Stimulated activated CD4-positive, alpha-beta T cell treated with anti-CD3 and anti-CD28 coated beads, TNF-alpha, amount 100 ng/mL, for 1 hour (primary cell): ENCODE measurements at places on chromosomes 16 and 17.

- DNase-seq, result no peak
Measured at GRCh38 chr16:68972013-68972412, 128.7 kb downstream of the TANGO6 start.

GRCh38 chr17:39132192-39132610 lies 19.2 kb downstream of the PLXDC1 start:
- no peak for DNase-seq

GRCh38 chr17:59028328-59028727 lies 78.4 kb downstream of the TRIM37 start:
- DNase-seq, result no peak

DNA sequence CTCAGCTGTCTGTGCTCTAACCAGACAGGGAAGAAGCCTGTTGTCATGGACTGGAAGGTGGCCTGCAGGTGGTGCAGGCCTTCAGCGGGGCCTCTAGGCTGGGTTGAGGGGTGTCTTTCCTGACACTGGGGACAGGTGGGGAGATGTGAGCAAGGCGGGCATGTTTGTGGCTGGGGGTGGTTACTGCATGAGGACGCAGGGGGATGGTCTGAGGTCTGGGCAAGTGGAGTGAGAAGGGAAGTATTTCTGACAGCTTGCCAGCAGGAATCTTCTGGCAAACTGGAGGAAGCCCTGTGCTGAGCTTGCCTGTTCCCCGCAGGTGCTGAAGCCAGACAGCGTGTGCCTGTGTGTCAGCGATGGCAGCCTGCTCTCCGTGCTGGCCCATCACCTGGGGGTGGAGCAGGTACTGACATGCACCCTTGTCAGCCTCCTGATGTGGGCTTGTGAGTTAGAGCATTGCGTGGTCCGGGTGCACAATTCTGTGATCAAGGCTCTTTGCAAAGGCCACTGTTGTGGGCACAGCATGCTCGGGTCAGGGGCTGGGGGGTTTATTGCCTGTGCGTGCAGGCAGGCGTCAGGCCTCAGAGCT lies 36.2 kb downstream of the PRMT7 start:
- no peak for DNase-seq

GRCh38 chr17:75003070-75003956 lies 9.2 kb upstream of the MRPL58 start:
- DNase-seq, result no peak

DNA sequence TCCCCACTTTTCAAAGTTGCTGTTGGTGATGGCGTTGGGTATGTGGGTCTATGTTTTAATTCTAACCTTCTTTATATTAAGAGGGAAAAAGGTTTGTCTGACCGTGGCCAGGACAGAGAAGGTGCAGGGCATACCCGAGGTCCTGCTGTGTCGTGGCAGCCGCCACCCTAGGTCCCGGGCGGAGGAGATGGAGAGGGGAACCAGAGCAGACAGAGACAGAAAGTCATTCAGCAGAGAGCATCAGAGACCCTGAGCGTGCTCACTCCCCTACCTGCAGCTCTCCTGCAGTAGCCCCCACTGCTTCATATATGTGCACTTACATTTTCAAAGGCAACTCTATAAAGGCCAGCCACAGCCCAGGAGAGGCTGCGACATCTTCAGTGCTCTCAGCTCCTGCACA lies 327.2 kb upstream of the TNRC6C start:
- no peak for DNase-seq

- DNase-seq, result no peak
Measured at GRCh38 chr17:69958063-69958462, 117.0 kb upstream of the KCNJ16 start.

- DNase-seq, result no peak
Measured at GRCh38 chr17:43402078-43402477, 3.3 kb downstream of the ARL4D start.

DNA sequence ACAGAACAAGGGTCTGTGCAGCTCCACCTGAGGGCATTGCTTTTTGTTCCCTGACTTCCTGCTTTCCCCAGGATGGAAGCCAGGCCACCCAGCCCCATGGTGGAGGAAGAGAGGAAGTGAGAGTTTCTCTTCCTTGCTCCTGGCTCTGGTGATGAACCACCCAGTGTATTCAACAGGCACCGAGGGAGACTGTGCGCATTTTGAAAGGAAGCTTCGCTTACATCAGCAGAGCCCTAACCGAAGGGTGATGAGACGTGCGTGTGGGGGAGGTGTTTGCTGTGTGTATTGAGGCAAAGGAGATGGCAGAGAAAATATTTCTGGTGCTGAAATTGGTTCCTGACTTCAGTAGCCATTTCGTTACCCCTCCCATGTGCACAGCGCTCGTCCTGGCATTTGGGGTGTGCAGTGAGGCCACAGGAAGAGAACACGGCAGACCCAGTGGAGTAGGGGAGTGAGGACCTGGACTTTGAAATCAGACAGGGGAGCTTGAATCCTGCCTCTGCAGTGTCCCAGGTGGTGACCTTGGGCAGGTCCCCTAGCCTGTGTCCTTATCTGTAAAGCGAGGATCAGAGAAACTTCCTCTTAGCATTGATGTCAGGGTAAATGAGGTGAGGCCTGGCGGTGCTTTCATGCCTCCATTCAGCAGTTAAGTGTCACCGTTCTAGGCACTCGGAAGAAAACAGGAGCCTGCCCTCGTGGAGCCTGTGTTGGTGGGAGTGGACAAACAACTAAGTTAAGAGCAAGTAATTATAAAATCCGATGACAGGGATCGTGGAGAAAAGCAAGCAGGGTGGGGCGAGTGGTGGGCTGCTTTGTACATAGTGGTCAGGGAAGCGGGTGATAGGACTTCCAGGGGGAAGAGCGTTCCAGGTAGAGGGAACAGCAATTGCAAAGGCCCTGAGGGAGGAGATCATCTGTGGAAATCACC lies 7.4 kb downstream of the CMIP start:
- DNase-seq, result no peak

DNA sequence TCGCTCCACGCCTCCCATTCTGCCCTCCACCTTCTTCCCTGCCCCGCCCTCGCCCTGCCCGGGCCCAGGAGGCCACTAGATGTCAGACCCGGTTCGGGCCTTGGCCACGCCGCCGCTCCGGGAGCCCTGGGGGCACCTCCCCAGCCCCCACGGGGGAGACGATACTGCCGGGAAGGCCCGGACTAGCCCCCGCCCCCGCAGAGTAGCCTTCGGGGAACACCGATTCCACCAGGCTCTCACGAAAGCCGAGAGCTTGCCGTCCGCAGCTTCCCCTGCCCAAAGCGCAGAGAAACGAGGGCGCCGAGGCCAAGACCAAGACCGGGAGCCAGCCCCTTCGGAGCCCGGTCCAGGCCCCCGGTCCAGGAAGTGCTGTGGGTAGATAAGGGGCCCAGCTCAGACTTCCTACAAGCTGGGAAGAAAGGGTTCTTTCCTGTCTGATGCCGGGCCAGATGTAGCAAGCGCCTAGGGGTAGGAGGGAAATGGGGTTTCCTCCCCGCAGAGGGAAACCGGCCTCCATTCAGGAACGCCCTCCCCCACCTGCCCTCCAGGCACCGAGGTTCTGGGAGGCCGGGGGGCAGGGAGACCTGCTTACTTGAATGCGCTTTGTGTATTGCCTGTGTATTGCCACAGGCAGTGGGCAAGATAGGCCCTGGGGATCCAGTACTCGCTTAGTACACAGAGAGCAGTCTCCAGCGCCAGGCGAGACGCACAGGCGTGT lies 806 bp upstream of the CYB561 start:
- no peak for DNase-seq

DNA sequence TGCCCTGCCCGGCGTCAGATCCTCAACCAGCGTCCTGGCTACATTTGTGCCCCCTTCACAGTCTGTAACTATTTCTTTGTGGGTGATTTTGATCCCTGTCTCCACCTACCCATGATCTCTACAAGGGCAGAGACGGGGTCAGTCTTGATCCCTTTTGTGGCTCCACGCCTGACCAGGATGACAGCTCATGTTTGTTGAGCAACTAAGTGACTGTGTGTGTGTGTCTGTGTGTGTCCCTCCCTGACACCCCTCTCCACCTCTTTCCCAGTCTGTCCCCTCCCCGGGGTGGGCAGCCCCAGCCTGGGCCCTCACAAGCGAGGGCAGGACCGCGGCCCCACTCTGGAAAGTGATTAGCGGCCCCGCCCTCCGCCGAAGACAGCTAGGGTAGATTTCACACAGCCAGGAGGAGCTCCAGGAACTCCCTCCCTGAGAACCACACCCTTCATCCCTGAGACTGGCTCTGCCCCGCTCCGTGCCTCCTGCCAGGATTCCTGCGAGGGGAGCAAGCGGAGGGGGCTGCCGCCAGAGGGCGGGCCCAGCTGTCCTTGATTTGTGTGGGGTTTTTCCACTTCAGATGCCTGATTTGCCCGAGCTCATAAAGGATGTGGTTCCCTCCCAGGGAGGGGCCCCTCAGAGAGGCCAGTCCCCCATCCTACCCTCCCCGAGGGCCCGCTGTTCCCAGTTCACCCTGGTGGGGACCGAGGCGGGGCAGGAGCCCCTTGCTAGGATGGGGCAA lies 5.3 kb upstream of the HS3ST6 start:
- no peak for DNase-seq

GRCh38 chr16:84754956-84755672 lies 55.3 kb downstream of the USP10 start:
- DNase-seq, result no peak

- peak; percentile 8 for DNase-seq
Measured at GRCh38 chr16:72501739-72502593, 330.0 kb upstream of the PMFBP1 start.

DNA sequence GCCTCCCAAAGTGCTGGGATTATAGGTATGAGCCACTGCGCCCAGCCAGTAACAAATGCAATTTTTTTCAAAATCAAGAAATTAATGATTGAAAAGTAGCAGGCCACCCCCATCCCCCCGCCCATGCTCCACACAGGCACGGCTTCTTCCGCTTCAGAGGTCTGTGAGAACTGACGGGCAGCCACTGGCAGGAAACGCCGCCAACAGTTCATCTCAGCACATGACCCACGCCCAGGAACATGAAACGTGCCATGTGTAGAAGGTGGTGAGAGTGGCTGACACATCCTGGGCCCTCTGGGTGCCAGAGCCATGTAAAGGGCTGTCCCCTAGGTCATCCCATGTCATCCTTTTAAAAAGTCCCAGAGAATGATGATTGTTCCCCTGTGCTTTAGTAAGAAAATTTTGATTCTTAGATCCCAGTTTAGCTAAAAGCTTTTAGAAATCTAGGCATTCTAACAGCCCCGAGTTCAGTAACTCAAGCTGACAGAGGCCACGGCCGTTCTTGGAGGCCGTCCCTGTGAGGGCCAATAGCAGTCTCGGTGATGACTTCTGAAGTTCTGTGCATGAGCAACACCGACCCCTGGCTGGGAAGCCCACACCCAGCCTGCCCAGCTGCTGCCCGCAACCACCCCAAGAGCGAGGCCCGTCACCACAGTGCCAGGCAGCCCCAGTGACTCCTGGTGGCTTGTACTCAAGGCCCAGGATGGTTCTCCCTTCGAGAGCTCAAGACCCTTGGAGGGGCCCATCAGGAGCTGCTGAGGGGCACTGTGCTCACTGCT lies 52.1 kb downstream of the KLHDC4 start:
- no peak for DNase-seq

GRCh38 chr16:72425571-72426341 lies 253.8 kb upstream of the PMFBP1 start:
- no peak for DNase-seq

DNA sequence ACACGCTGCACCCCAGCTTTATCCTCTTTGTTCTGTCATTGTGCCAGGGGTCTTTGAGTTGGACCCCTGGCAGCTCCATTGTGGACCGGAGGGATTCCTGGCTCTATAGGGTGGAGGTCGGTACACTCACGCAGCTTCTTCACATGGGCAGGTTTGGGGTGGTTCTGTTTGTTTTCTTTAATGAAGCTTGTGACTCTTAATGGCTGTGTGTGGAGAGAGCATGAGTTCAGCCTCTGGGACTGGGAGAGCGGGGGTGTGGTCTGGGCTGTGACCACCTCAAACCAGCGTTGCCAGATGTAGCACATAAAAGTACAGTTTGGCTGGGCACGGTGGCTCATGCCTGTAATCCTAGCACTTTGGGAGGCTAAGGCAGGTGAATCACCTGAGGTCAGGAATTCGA lies 21.2 kb upstream of the NAGLU start:
- no peak for DNase-seq

DNA sequence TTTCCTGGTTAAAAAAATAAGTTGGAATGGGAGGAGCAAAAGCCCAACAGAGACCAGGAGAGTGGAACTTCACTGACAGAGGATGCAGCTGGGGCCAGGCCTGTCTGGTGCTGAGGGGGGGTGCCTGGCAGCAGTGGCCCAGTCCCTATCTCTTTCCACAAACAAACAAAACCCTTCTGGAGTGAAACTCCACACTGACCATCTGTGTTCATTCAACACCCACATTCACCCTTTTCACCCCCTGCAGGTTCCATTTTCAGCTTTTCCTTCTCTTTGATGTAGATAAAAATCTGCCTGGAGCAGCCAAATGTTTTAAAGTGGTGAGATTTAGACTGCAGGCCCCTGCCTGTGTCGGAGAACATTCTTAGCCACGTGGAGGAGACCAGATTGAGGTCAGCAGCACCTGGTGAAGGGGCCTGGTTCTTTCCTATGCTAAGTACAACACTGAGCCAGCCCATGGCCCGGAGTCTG lies 161.4 kb upstream of the CDH11 start:
- DNase-seq, result no peak

GRCh38 chr17:9874722-9875121 lies 30.3 kb downstream of the RCVRN start:
- no peak for DNase-seq

DNA sequence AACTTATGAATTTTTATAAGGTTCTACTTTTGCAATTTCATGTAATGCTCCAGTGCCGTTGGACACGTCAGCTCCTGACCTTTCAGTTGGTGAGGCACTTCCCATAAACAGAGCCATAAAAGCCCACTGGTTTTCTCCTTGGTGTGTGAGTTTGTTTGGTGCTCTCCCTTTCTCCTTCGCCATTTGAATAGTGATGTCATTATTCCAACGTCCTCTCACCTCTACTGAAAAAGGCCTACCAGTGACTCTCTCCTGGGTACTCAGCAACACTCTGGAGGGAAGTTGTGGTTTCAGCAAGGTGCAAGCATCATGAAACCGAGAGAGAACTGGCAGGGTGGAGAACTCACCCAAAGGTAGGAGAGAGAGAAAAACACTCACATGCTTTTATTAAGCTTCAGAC lies 29.6 kb upstream of the HNF1B start:
- DNase-seq, result no peak

DNA sequence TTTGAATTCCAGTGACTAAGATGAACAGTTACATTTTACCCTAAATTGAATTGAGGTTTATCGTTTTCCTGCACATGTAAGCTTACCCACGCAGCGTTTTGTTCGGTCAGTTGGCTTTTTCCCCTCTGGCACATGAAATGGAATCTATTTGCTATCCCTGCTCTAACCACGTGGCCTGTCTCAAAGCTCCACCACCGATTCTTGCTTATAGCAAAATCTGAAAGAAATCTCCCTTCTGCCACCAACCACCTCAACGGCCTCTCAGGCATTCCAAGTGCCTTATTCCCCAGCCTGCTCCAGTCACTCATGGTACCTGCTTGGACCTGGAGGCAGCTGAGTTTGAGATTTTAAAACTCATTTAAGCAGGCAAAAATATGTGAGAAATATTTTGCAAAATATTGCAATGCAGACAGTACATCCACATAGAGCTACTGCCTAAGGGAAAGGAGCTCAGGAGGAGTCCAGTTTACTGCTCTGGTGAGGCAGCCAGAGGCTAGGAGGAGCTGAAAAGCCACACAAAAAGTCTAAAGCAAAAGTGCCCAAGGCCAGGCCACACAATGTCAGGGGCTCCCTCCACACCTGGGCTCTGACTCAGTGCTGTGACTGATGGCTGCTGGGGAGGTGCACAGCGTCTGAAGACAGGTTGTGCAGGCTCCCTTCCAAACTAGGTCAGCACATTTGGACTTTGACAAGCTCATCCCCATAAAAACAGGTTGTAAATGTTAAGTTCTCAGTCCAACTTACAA lies 26.4 kb downstream of the ARHGAP17 start:
- DNase-seq, result no peak

- DNase-seq, result no peak
Measured at GRCh38 chr17:42101513-42102292, 3.4 kb upstream of the ZNF385C start.
